ENCODE measurements at places on chromosomes 4 and X.

GRCh38 chr4:48216563-48216962 lies 53.1 kb downstream of the TEC start:
- no peak for DNase-seq

- DNase-seq: peak; percentile 7
Observed at GRCh38 chrX:66728818-66729271, 90.0 kb upstream of the EDA2R start.

DNA sequence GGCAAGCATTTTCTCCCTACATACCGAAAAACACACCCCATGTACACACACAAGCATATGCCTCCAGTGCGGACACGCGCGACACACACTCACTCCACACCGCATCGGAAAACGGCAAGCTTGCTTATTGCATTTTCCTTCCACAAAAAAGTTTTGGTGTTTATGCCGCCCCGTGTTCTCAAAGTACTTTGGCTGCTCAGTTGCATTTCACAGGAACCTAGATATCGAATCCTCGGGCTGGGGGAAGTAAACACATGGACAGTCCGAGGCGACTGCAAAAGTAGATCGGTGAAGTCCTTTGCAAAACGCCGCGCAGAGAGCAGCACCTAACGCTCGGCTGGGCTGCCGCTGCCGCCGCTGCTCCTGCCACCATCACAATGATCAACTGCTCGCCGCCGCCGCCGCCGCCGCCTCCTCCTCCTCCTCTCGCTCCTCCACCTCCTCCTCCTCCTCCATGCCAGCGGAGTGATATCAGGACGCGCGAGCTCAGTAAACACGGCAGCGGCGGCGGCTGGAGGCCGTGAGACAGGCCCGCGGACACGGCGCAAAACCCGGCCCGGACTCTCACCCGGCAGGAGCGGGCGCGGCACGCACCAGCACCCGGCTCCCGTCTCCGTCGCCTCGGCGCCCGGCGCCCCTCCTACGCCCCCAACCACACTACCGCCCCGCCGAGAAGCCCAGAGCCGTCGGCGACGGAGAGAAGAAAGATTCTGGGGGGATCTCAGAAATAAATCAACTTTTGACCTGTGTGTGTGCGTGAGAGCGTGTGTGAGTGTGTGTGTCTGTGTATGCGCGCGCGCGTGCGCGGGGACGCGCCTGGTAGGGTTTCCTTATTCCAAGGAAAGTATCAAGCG lies at the start of gene MAML3:
Gene MAML3, minus strand, starts transcription at position 467 of the 854 bp plus-strand sequence. CDS start 857 bp downstream, outside the sequence.
- peak; percentile 63 for DNase-seq

GRCh38 chr4:25938787-25939186 lies 24.8 kb downstream of the SMIM20 start:
- peak; percentile 35 for DNase-seq

- no peak for DNase-seq
Observed at GRCh38 chr4:137470806-137471205, 61.5 kb downstream of the PCDH18 start.

DNA sequence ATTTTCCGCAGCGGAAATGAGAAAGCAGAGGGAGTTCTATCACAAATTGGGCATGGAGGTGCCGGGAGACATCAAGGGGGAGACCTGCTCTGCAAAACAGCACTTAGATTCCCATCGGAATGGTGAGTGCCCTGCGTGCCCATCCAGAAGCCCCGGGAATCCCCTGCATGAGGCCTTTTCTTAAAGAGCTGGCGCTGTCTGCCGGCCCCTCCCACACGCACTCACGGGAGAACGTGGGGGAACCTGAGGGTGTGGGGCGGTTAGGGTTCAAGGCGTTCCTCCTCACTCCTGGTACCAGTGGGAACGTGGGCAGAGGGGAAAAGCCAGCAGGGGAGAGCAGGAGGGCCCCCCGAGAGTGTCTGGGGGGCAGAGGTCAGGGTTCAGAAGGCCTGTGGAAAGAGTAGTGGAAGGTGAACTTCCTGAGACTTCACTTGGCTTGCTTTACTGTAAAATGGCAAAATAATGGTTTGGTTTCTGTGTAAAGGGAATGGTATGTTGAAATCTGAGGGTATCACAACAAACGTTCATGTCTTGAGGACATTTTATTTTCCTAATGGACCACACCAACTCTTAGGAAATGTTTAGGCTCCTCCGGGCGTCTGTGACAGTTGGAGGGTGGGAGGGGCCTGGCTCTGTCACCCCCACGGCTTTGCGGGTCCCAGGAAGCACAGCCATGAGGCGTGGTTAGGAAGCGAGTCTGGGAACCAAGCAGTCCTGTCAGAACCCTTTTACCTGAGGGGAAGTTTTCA lies 38.0 kb downstream of the PCGF3 start:
- DNase-seq: no peak

- DNase-seq: no peak
Observed at GRCh38 chr4:173039617-173040577, 128.7 kb upstream of the GALNT7 start.
